Type B pancreatic cell (in vitro differentiated cells): ENCODE measurements at places on chromosomes 13 and 19. TPM values are rescaled to one million over a fixed set of nuclear protein-coding genes. Genes with fewer than 3 reads are reported as not detected.

DNA sequence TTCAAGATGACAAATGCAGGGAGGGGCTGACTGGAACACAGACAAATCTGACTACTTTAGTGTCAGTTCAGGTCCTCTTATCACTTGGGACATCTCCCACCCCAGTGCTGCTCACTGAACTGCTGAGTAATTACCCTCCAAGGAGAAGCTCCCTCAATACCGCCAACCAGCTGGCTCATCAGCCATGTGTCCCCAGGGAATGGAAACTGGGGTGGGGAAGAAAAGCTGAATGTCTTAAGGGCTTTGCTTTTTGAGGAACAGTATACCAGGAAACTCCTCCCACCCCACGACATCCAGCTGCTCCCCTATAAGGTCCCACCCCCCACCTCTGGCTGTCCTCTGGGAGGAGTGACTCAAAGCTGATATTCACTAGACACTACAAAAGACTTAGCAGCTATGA is 2.0 kb downstream of the ZNF823 start:
- H3K27ac ChIP-seq, result peak overlapping the region; percentile 84
- H3K4me3 ChIP-seq, result peak overlapping the region; percentile 97
- no peaks in the 10 kb centered on the region for H3K27me3 ChIP-seq
- H3K4me1 ChIP-seq, result peaks cover 18% of the 10 kb centered on the region
- no peak for DNase-seq

- no peak for DNase-seq
- peaks cover 12% of the 10 kb centered on the region for H3K4me1 ChIP-seq
- no peak overlapping the region for H3K27ac ChIP-seq
- no peaks in the 10 kb centered on the region for H3K36me3 ChIP-seq
Measured at GRCh38 chr13:95530178-95530577, 22.3 kb upstream of the CLDN10 start.

DNA sequence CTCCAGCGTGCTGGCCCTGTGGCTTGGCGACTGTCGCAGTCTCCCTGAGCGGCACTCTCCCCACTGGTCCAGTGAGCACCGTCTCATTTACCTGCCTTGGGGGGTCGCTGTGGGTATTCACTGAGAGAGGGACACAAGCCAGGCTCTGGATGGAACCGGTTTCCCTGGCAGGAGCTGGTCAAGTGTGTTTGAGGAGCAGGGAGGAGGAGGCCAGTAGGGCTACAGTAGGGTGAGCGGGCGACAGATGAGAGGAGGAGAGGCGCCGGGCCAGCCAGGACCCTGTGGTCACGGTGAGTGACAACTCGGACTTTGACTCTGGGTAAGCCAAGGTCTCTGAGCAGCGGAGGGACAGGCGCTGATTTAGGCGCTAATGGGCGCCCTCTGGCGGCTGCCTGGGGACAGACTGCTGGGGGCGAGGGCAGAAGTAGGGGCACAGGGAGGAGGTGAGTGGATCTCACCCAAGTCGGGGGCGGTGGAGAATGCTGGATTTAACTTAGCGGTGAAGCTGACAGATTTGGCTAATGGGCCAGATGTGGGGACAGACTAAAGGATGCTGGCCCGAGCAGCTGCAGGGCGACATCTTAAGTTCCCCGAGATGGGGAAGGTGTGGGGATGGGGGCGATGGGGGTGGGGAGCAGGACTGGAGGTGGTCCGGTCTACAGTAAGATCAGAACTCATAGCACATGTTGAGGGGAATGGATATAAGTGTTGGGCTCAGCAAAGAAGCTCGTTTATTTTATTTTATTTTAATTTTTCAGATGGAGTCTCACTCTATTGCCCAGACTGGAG is 4.7 kb upstream of the PRMT1 start:
- peak overlapping the region; percentile 91 for H3K27ac ChIP-seq
- H3K27me3 ChIP-seq, result no peaks in the 10 kb centered on the region
- DNase-seq, result peak; percentile 86
- H3K36me3 ChIP-seq, result peaks cover 4% of the 10 kb centered on the region

GRCh38 chr13:96229356-96229755 is 139.4 kb downstream of the HS6ST3 start:
- H3K27ac ChIP-seq, result no peak overlapping the region
- H3K4me3 ChIP-seq, result no peak overlapping the region
- no peak for DNase-seq
- H3K27me3 ChIP-seq, result no peaks in the 10 kb centered on the region

DNA sequence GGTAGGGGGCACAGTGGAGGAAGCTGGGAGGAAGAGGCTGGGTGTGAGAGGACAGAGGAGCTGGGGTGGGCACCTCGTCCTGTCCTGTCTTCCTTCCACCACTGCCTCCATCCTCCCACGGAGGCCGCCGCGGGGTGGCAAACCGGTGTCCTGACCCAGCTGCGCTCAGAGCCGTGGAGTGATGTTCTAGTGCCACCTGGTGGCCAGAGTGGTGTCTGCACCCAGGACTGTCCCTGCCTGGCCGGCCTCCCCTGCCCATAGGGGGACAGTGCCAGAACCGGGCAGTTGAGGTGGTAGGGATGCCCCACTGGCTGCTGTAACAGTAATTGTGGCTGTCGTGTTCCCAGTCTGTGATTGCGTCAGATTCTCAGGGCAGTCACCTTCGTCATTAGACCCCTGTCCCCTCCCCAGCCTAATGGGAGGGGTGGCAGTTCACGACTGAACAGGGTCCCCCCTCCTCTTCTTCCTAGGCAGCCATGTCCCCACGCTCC is 11.1 kb upstream of the ARRDC2 start:
- H3K4me1 ChIP-seq, result no peaks in the 10 kb centered on the region
- no peak overlapping the region for H3K27ac ChIP-seq
- H3K36me3 ChIP-seq, result no peaks in the 10 kb centered on the region
- H3K4me3 ChIP-seq, result no peak overlapping the region
- peak; percentile 91 for DNase-seq

DNA sequence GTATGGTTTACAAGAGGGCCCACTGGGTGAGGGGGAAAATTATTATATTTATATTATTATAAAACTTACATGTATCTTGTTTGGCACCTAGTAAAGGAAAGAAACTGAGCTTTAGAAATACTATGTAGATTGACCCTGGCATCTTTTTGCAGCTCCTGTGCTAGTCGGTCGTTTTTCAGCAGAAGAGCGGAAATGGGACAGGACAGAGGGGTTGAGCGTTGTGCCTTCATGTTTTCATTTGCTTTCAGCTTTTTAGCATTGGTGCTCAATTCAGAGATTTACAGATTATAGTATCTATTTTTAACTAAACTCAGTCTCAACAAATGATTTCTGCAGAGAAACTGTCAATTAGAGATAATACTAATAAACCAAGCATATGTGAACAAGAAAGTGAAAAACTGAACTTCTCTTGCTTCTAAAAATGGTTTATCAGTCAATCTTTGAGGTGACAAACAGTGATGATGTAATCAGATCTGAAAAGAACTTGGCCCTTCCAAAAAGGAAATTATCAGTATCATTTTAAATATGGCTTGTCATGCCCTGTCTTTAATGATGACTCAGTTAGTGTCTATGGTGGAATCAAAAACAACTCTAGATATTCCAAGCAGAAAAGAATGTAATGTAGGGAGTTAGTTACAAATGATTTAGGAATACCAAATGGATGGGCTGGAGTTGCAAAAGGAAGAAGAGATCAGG is 56.9 kb upstream of the KCTD4 start:
- DNase-seq, result no peak
- H3K36me3 ChIP-seq, result peaks cover 5% of the 10 kb centered on the region
- H3K4me1 ChIP-seq, result peaks cover 8% of the 10 kb centered on the region
- H3K27ac ChIP-seq, result no peak overlapping the region

The PRDX2 gene
- total RNA-seq, result 416 and 497 TPM in 2 replicates

The VMAC gene
- total RNA-seq, result 7.1 and 7.4 TPM in 2 replicates

- DNase-seq, result no peak
- H3K36me3 ChIP-seq, result no peaks in the 10 kb centered on the region
- H3K27me3 ChIP-seq, result no peaks in the 10 kb centered on the region
- no peak overlapping the region for H3K27ac ChIP-seq
Measured at GRCh38 chr13:60369242-60369641, 27.8 kb upstream of the TDRD3 start.
